ENCODE measurements at places on chromosomes 4 and X.

- no peak for DNase-seq
These were observed 738.3 kb upstream of the TENM3 start for GRCh38 chr4:181504924-181505323.

DNA sequence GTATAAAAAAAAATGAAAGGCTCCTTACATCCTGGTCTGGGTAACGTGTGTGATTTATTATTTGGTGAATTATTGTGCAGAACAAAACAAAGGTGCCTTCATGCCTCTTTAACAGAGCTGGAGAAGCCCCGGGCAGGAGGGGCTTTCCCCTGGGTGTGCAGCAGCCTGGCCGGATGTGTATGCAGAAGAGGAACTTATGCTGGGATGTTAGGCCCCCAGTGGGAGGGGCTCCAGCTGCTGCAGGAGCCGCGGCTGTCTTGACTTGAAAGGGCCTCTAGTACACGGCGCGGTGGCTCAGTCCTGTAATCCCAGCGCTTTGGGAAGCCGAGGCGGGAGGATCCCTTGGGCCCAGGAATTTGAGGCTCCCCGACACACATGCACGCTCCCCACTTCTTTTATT, 16.0 kb downstream of the CCNQ start:
- DNase-seq = no peak

DNA sequence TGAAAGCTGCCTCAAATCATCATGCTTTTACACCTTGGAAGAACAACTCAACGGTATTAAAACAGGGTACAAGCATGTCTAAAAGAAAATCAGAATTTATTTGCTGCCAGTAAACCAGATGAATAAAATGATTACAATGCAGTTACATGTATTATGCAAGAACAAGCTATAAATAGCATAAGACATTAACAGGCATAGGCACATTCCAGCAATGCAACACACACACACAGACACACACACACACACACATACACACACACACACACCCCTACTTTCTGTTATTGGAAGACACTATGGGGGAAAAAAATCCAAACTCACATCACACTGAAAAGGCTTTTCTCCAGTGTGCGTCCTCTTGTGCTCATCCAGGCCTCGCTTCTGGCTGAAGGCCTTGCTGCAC, 212.5 kb downstream of the PRDM5 start:
- no peak for DNase-seq

DNA sequence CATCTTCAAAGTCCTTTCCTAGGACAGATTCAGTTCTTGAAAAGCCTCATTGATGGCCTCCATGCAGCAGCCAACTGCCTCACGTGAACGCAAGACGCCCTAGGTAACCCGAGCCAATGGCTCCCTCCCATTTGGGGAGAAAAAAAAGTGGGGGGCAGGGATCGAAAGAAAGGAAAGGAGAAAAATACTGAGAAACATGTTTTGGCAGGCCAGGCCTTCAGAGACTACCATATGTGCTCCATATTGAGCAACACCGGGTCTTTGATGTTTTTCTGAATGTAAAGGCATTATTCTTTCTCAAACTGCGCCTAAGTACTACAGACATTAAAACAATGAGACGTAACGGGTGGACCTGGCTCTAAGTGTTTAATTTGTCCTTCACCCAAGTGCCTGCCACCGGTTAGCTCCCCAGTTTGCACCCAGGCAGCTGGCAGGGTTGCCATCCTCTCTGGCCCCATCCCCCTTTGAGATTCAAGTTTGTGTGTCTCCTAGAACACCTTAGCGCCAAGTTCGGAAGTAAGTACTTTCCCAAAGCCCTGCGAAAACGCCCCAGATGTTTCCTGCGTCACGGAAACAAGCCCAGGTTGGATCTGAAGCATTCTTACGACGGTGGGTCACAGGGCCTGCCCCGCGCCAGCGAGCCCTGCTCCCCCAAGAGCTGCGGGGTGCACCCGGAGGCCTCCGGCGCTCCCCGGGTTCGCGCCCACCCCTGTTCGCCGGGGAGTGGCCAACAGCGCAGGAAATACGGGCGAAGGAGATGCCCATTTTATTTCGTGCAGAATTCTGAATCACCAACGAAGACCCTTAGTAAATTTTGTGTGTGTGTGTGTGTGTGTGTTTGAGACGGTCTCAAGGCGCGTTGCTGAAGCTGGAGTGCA, 30.1 kb downstream of the HAND2 start:
- no peak for DNase-seq

DNA sequence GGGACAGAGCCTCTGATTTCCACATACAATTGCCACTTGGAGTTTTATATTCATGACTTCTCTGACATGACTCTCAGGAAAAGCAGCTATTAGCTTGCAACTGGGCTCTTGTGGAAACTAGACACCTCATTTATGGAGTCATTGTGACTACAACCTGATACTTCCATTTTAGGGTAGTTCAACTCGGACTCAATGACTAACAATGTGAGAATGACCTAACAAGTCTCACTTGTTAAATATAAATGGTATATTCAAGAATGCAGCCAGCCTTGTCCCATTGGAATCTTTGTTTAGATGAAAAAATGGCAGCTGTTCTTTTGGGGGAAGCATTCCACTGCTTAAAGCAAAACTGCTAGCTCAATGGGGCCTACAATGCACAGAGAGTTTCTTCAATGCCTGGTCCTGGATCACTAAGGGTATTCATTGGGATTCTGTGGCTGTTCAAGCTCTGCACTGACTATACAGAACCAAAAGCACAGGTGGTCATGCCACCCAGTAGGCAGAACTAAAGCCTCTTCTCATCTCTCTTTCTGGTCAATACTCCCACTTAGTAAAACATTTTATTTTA, 36.5 kb upstream of the GLRA3 start:
- DNase-seq = no peak

DNA sequence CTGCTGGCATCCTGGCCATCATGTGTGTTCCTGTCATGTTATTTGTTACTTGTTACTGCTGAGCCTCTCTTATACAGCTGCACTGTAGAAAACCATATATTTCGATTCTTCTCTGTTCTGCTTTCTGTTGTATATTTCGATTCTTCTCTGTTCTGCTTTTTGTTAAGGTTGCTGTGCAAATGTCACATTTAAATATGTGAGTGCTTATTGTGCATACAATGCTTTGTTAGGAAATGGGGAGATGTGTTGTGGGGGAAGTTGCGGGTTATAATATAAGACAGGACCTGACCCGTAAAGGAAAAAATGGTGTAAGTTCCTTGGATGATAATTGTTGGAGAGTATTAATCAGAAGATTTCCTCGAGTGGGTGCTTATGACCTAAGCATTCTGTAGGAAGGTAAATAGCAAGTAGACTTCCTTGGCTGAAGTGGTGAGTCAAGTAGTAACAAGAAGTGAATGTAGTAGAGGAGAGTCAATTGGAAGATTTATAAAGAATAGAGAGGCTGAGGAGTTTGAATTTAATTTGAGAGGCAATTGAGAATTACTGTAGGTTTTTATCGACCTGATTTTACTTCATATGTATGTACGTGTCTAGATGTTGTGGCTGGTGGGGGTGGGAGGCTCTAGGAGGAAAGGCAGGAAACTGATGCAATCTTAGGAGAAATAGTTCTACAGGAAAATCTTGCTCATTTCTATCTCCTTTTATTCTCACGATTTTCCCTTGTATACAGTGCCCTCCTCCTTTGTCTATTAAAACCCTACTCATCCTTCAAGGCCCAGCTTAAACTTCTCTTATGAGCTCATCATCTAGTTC, 8.5 kb downstream of the OGT start:
- DNase-seq = no peak

DNA sequence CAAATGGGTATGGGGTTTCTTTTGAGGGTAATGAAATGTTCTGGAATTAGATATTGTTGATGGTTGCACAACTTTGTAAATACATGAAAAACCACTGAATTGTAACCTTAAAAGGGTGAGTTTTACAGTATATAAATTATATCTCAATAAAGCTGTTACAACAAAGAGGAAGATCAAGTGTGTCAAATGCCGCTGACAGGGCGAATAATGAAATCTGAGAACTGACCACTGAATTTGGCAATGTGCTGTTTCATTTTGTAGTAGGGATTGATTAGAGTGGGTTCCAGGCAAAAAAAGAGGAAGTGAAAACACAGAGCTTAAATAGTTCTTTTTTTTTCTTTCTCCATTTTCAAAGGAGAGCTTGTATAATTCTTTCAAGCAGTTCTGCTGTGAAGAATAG, 161.1 kb upstream of the NAP1L5 start:
- no peak for DNase-seq

- DNase-seq = no peak
These were observed 24.5 kb downstream of the WDR17 start for GRCh38 chr4:176090115-176090514.

- DNase-seq = no peak
These were observed 92.6 kb downstream of the ASB9 start for GRCh38 chrX:15177316-15177715.

GRCh38 chr4:23993373-23993772, 103.5 kb upstream of the PPARGC1A start:
- DNase-seq = no peak

- DNase-seq = no peak
These were observed 19.2 kb downstream of the GABRQ start for GRCh38 chrX:152656890-152657289.

DNA sequence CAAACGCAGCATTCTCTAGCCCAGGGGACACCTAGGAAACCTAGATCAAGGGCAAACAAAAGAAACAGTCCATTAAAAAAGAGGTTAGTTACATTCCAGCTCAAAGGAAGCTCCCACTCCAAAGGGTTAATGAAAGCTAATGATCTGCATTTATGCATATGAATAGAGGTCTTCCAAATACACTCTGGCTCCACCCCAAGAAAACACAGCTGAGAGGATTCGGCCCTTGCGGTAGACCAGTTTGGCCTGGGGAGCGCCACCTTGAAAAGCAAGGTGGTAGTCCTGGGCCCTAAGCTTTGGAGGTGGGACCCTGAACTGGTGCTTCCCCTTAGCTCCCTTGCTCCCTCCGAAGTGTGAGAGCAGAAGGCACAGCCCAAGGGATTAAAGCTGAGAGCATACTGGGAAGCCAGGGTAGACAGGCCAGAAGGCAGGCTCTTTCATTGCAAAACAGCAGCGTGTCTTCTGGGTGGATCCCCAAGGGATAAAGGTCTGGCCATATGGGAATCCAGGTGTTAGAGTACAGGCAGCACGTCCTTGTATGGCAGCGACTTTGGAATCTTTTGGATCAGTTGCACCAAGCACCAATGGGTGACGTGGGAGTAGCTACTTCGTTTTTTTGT, 3.7 kb downstream of the GABRQ start:
- no peak for DNase-seq

DNA sequence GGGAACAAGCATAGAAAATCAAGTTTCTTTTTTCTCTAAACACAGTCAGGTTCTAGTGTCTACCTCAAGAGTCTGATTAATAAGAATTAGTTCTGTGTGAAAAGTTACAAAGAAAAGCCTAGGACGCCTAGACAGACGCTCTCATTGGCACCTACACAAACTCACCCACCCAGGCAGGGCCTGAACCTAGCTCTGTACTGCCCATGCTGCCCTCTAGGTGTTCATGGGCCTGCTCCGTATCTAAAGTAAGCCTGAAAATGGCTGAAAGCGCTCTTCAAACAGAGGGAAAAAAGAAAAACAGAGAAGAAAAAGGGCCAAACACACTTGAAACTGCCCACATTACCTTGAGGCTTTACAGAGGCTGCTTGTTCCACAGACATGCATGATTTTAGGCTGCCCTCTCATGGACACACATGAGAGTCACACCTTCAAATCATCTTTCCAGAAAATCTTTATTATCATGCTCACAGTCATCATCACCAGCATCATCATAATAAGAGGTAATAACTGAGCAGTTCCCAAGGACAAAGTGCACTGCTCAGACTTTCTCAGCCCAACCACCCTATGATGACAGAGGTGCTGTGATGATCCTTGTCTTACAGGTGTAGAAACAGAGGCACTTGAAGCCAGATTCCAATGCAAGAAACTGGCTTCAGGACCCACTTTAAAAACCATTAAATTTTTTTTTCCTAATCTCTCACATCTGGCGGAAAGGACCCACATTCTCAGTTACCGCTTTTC, 49.6 kb downstream of the MAP7D2 start:
- DNase-seq = no peak

GRCh38 chr4:71255976-71256375, 82.8 kb upstream of the SLC4A4 start:
- DNase-seq = no peak

DNA sequence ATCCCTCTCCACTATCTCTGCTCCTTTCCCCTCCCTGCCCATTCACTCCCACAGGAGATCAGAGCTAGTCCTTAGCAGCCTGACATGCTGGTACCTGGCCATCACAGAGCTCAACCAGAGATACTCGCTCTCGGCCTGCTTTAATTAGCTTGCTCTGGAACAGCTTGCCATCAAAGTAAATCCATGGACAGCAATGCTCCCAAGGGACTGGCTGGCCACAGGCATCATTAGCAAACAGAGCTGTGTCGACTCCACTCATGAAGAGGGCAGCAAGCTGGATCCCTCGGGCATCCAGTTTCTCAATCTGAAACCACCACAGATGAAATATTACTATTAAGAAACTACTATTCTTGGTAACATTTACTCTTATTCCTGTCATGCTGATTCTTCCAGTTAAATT, 43.4 kb upstream of the PHF8 start:
- DNase-seq = no peak

DNA sequence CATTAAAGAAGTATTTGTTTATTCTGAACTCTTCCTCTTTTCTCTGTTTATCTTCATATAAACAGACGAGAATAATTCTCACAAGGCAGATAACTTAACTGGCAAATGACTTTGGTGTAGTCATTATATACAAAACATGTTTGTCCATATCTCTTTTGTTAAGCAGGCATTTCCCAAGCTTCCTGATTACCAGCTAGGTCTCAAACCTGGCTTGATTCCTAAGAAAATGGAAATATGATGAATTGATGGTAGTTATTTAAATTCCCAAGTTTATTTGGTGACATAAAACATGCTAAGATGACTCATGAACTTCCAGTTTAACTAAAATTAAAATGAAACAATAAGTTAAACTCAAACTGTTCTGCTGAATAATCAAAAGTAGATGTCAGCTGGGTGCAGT, 96.8 kb downstream of the ARSJ start:
- DNase-seq = no peak

GRCh38 chrX:50704360-50704759, 109.6 kb downstream of the SHROOM4 start:
- no peak for DNase-seq

GRCh38 chrX:13719192-13719856, 15.1 kb downstream of the TRAPPC2 start:
- DNase-seq = no peak

- DNase-seq = no peak
These were observed 300.5 kb downstream of the TRIML1 start for GRCh38 chr4:188439641-188440311.

DNA sequence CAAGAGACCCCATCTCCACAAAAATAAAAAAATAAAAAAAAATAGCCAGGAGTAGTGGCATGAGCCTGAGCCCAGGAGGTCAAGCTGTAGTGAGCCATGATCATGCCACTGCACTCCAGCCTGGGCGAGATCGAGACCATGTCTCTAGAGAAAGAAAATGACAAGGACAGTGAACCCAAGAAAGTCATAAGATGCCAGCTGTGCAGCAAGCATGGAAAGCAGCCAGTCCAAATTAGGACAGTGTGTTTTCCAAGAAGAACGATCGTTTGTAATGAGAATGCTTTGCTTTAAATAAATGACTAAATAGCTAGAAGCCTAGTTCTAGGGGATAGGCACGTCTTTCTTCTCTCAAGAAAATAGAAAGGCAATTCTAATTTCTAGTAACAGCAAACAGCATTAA, 58.4 kb upstream of the MSANTD1 start:
- DNase-seq = no peak

Data from stimulated activated CD8-positive, alpha-beta memory T cell treated with anti-CD3 and anti-CD28 coated beads, Interleukin-7, amount 100 ng/mL, for 1 hour (primary cell).